ENCODE measurements at places on chromosomes 4 and X.

- no peak for DNase-seq
Observed at GRCh38 chrX:153969125-153969903, 2.3 kb downstream of the HCFC1 start.

GRCh38 chr4:21134994-21135393 lies 434.7 kb downstream of the PACRGL start:
- no peak for DNase-seq

DNA sequence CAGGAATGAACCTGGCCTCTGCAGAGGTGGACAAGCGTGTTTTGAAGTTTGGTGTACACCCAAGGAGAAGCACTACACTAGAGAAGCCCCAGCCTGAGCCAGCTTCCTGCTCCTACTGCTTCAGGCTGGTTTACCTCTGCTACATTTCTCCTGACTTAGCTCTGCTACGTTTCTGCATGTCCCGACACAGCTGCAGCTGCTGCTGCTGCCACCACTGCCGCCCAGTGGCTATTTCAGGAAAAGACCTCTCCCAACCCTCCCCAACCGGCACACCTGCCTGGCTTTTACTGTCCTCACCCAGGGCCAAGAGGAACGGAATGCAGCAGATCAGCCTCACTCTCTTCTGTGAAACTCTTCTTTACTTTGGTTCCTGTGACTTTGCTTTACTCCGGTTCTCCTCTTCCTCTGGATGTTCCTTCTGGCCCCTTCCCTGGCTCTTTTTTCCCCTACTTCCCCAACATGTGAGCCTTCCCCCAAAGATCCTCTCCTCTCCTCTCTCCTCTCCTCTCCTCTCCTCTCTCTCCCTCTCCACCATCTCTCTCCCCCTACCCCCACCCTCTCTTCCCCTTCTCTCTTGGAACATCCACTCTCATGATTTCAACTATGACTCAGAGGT lies 3.1 kb upstream of the P2RY4 start:
- DNase-seq: peak; percentile 8

DNA sequence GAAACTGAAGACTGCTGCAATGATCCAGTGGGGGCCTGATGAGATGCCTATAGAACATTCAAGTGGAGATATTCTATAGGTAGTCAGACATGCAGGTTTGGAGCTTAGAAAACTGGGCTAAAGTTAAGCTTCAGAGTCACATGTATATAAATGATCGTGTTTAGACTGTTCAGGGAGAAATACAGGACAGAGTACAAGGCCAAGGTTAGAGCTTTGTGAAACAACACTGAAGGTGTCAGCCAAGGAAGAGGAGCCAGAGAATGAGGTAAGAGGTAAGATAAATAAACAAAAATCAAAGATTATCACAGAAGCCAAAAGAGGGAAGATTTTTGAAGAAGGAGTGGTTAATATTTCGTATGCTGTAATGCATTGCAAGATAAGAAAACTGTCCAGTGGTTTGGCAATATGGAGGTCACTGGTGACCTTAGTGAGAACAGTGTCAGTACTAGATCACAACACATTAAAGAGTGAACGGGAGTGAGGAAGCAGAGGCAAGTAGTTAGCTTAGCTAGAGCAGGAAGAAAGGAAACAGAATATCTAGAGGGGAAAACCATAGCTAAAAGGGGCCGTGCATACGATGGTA lies 58.0 kb upstream of the KLHL13 start:
- no peak for DNase-seq

DNA sequence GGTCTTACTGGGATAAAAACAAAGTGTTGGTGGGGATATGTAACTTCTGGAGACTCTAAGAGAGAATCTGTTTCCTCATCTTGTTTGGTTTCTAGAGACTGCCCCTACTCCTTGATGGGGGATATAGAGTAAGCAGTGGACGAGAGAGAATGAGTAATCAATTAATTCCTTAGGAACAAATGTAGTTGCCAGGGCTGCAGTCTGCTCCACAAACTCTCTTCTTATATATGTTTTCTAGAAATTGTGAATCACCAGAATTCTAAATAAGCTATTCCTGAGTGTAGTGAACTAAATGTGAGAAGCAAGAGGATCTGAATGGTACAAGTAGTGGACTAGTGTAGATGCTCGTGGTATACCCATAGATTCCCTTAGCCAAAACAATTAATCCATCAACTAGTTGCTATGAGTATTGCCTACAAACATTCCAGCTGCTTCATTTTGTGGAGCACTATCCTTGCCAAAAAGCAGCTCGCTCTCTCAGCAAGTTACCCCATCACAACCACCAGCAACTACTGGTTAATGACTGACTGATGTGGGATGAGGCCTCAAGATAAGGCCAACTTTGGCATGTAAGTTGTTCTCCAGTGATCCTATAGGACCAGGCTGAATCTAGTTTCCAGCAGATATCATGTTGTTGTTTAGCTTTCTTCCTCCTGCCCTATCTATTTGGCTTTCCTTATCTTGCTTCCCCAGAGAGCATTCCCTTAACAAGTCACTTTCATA lies 273.0 kb downstream of the SLC7A11 start:
- DNase-seq: no peak

GRCh38 chr4:185421366-185422124 lies 4.2 kb downstream of the UFSP2 start:
- DNase-seq: no peak

DNA sequence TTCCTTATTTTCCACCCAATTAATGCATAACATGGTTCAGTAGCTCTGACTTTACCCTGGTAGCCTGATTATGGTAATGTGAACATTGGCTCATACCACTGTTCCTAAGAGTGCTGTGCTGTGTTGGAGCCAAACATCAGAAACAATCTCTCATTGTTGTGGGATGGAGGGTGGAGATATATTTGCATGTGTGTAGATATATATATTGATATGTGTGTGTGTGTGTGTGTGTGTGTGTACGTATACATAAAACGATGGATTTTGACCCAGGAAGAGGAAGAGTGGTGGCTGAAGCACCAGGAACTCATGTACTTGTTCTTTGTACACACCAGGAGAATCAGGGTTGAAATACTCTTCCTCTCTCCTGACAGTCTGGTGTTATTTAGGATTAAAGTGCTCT lies 247.7 kb downstream of the IL15 start:
- DNase-seq: peak; percentile 38

DNA sequence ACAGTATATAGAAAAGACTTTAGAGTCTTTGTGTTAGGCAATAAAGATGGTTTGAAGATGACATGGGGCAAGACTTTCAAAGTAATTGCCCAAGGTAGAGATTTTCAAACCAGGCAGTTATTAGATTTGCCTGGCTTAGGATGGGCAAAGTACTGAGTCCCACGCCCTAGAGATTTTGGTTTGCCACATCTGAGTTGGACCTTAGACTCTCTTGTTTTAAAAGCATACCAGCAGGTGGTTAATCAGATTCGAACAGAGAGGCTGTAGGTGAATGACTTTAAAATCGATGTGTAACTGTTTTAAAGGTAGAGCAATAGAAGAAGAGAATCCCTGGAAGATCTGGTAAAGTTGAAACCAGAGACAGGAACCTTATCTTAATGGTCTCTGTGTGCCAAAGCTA lies 121.5 kb downstream of the RAPGEF2 start:
- DNase-seq: no peak

GRCh38 chrX:104195013-104195412 lies 28.8 kb downstream of the FAM199X start:
- no peak for DNase-seq

DNA sequence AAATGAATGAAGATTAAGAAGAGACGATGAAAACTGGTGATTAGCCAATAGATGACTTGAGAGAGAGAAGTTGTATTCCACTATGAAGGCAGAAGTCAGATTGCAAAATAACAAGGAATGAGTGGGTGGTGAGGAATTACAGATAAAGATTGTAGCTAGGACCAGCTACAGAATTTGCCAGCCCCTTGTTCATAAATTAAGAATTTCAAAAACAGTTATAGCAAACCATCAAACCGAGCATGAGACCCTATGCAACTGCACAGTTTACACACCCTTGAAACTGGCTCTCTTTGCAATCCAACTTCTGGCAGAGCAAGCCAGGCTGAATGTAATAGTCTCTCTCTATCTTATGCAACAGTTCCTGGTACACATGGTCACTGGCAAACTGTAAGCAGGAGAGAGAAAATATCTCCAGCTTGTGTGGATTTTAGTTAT lies 35.2 kb downstream of the STAP1 start:
- DNase-seq: no peak

GRCh38 chrX:107298276-107298675 lies 91.9 kb downstream of the DNAAF6 start:
- DNase-seq: no peak

DNA sequence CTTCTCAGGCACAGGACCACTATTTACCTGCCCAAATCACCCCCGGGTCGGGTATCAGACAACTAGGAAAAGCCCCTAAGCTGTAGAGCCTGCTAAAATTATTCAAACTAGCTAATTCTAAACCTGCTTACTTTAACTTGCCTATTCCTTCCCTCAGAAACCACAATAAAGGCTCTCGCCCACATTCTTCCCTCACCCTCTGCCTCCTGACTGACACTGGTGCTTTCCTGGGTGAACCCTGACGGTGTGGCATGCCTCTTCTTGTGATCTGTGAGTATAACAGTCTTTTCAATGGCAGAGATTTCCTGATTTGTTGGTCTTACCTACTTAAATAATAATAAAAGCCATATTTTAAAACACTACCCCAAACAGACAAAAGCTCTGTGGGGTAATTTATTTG lies 242.1 kb upstream of the ZCCHC13 start:
- DNase-seq: no peak

DNA sequence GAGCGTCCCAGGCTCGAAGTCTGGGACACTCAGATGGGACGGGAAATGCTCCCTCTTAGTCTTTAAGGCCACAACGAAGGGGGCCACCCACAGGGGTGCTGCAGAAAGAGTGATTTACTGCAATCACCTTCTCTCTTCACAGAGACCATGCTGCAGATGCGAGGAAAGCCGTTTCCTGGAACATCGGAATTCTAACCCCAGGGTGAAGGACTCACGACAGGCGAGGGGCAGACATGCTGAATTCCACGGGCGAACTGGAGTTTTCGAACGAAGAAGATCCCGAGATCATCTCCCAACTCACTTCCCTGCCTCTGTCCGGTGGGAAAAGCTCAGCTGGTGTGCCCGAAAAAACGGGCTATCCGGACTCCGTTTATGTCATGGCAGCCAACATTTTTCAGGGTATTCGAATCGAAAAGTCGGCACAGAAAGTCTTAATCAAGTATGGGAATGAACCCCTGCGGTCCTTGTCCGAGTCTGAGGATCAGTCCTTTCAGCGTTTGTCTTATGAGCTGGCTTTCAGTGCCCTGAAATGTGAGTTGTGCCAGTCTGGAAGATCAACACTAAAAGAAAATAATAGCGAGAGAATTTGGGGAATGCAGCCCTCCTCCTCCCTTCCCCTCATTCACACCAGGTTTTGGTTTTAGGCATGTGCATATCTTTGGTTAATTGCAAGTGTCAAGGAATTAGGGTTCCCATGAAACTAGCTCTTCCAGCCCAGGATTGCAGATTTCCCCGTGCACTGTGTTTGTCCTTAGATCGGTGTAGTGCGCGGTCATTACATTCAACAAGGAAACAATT lies 905 bp downstream of the NSUN7 start:
- DNase-seq: peak; percentile 44

DNA sequence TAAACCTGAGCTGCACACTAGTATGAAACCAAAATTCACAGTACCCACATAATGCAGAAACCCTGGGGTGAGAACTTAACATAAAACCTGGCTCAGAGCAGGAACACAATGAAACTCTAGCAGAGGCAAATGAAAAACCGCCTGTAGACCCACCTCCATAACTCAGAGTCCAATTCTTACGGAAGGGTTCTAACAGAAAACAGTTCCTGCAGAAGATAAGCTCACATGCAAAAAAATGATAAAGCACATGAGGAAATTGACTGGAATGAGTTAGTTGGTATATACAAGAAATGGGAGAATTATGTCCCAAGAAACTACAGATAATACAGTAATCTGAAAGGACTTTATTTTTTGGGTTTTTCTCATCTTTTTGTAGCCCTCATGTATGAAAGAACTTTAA lies 14.7 kb downstream of the RTL9 start:
- DNase-seq: no peak

All from NCI-H526 treated with DMSO at 0.1 percent for 48 hours (cell line).